ENCODE measurements at places on chromosomes 12 and 14. TPM values are rescaled to one million over a fixed set of nuclear protein-coding genes. Genes with fewer than 3 reads are reported as not detected.

GRCh38 chr12:57232156-57232756 lies 2.7 kb downstream of the SHMT2 start:
- peaks cover 30% of the 10 kb centered on the region for H3K36me3 ChIP-seq
- no peak overlapping the region for H3K4me3 ChIP-seq

DNA sequence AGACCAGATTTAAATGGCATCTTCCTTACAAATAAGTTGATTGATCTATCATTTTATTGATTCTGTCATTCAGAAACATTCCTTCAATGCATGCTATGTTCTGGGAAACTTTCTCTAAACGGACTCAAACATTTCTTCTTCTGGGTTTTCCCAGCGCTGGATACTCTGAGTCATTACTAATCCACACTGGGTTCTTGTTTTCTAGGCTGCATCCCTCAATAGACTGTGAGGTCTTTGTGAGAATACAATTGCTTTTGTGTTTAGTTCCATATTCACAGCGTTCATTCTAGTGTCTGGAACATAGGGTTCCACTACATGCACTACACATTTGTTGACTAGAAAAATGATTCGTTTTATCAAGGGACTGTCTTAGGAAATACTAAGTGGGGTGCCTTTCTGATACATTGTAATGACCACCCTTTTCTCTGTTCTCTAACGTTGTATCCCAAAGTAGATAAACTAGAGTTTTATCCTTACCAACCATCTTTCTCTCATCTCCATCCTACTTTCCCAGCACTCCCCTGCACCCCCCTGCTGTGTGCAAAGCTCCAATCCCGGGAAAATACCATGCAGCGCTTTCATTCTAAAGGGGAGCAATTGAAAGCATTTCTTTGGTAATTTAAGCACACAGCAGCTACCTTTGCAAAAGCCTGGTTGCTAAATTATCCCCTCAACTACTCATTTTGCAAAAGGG lies 878.7 kb downstream of the DIO2 start:
- no peaks in the 10 kb centered on the region for H3K27me3 ChIP-seq
- H3K4me3 ChIP-seq: no peak overlapping the region
- H3K36me3 ChIP-seq: peaks cover 3% of the 10 kb centered on the region
- DNase-seq: no peak
- no peak overlapping the region for H3K27ac ChIP-seq

DNA sequence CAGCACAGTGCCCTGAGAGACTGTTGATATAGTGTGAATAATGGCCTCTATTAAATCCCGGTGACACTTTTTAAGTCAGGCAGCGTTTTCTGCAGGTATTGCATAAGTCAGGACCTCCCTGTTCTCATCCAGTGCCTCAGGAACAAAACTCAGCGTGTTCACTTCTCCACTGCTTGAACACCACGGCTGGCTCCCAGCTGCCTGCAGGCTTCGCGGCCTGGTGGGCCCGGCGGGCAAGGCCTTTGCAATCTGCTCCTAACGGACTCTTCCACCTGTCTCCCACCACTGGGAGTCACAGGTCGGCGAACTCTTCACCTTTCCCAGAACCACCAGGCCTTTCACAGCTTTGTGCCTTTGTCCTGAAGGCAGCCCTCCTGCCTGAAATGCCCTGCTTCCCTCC lies 18.7 kb downstream of the RFX4 start:
- H3K27ac ChIP-seq: no peak overlapping the region
- no peaks in the 10 kb centered on the region for H3K36me3 ChIP-seq
- peaks cover 18% of the 10 kb centered on the region for H3K27me3 ChIP-seq
- DNase-seq: no peak
- peaks cover 4% of the 10 kb centered on the region for H3K4me1 ChIP-seq
- H3K4me3 ChIP-seq: no peak overlapping the region

DNA sequence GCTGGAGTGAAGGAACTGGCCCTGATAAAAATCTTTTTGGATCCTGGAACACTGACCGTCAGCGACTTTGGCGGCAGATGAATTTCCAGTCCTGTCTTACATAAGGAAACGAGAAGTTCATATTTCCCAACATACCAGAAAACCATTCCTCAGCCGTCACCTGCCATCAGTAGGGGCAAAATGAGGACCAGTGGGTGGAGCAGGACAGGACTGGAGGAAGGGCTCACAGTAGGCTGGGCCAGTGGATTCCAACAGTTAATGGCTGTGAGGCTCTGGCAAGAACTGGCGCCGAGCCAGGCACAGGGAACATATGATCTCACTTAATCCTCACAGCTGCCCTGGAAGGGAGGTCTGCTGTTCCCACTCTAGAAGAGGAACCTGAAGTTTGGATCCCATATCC lies 67.2 kb upstream of the FAM181A start:
- DNase-seq: no peak
- H3K36me3 ChIP-seq: no peaks in the 10 kb centered on the region
- H3K4me3 ChIP-seq: no peak overlapping the region
- H3K4me1 ChIP-seq: no peaks in the 10 kb centered on the region
- H3K27me3 ChIP-seq: peaks cover 35% of the 10 kb centered on the region

DNA sequence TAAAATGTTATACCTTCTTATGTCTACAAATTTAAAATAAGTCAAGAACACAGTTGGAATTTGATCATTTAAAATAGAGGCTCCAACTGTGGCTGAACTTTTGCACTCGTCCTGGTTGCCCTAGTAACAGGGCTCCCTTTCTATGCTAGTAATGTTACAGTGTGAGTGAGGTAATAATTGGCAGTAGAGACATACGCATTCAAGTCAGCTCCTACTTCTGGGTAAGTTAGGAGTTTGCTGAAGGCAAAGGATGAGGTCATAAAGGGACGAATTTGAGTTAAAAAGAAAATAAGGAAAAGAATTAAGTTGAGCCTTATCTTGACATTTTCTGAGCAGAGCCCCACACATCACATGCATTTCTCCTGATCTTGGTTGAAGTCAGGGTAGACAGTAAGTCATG lies 129.1 kb downstream of the TMEM117 start:
- DNase-seq: no peak
- H3K36me3 ChIP-seq: peaks cover 1% of the 10 kb centered on the region
- no peak overlapping the region for H3K27ac ChIP-seq
- H3K4me3 ChIP-seq: no peak overlapping the region
- H3K27me3 ChIP-seq: no peaks in the 10 kb centered on the region
- H3K4me1 ChIP-seq: peaks cover 8% of the 10 kb centered on the region

The RILPL2 gene
- 2.8 TPM for total RNA-seq

The OR10P1 gene
- not detected for total RNA-seq

Measured in progenitor cell of endocrine pancreas (in vitro differentiated cells).